CD8-positive, alpha-beta memory T cell (primary cell): ENCODE measurements at places on chromosomes 3 and 15. TPM values are rescaled to one million over a fixed set of nuclear protein-coding genes. Genes with fewer than 3 reads are reported as not detected.

DNA sequence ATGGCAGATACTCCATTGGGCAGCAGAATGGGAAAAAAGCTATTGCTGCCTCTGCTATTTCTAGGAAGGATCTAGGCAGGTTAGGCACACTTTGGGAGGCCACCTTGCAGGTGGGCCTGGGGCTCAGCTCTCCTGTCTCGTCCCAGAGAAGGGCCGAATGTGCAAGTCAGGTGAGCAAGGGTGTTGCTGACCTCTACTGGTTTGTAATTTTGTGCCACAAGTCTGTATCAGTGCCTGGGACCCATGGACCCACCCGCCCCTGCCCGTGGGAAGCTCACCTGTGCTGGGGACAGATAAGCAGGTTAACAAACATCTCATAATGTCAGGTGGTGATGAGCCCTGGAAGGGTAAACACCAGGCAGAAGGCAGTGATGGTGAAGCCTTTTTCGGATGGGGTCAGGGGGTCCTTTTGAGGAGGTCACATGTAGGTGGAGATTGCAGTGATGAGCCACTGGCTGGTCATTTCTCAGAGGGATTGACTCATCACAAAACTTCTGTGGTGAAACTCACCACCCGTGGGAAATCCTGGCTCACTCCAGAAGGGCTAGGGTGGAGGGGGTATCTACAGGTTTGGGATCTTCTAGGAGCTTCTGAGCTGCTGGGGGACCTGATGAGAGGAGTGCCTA, 161.3 kb downstream of the KLF13 start:
- no peak for DNase-seq

DNA sequence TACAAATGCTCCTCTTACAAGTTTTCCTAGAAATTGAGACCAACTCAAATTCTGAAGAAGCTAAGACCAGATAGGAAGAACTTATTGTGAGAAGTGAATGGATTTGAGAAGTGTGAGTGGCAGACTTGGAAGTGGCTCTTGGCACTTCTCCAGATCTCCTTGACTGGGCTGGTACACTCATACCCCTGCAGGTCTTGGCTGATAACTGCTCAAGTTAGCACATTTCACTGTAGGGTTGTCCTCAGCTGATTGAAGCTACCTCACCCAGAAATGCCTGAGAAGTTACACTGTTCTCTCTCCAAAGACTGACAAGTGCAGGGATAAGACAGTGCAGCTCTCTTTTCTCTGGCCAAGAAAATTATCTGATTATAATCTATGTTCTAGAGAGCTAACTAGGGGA, 16.5 kb upstream of the CLDN1 start:
- no peak for DNase-seq

GRCh38 chr15:63679588-63679987, 82.4 kb downstream of the FBXL22 start:
- no peak for DNase-seq

Gene CAND2
- total RNA-seq: 1.0 TPM

- DNase-seq: no peak
Observed at GRCh38 chr3:46661776-46662766, 31.4 kb downstream of the ALS2CL start.

GRCh38 chr3:124277144-124277890, 285.4 kb upstream of the ROPN1 start:
- no peak for DNase-seq

GRCh38 chr3:173933113-173933512, 535.6 kb downstream of the NLGN1 start:
- no peak for DNase-seq

GRCh38 chr15:100763835-100764750, 115.5 kb upstream of the ALDH1A3 start:
- DNase-seq: no peak

DNA sequence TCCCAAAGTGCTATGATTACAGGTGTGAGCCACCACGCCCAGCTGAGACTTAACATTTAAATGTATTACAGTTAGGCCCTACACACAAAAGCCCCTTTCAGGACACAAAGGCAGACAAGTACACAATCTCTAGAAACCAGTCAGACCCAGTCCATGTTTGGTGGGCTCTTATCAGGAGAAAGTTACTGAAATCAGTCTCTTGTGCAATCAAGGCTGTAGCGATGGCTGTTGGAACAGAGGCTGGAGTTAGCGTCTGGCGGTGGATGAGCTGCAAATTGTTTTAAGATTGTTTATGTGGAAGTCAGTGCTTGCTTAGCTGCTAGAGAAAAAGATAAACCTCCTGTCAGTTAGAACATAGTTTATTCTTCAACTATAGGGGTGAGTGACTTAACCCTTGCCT, 89.5 kb upstream of the SNRPN start:
- no peak for DNase-seq

- no peak for DNase-seq
Observed at GRCh38 chr3:46850468-46850779, 12.8 kb downstream of the MYL3 start.

GRCh38 chr3:47421741-47422649, 41.2 kb downstream of the PTPN23 start:
- no peak for DNase-seq

Gene GP5
- total RNA-seq: 0.31 TPM

- no peak for DNase-seq
Observed at GRCh38 chr3:69719587-69720122, 19.6 kb upstream of the MITF start.

- no peak for DNase-seq
Observed at GRCh38 chr3:25283613-25284012, 144.4 kb upstream of the RARB start.

- DNase-seq: no peak
Observed at GRCh38 chr3:69613286-69613685, 126.0 kb upstream of the MITF start.

- no peak for DNase-seq
Observed at GRCh38 chr15:32824777-32825176, 107.0 kb downstream of the GREM1 start.

DNA sequence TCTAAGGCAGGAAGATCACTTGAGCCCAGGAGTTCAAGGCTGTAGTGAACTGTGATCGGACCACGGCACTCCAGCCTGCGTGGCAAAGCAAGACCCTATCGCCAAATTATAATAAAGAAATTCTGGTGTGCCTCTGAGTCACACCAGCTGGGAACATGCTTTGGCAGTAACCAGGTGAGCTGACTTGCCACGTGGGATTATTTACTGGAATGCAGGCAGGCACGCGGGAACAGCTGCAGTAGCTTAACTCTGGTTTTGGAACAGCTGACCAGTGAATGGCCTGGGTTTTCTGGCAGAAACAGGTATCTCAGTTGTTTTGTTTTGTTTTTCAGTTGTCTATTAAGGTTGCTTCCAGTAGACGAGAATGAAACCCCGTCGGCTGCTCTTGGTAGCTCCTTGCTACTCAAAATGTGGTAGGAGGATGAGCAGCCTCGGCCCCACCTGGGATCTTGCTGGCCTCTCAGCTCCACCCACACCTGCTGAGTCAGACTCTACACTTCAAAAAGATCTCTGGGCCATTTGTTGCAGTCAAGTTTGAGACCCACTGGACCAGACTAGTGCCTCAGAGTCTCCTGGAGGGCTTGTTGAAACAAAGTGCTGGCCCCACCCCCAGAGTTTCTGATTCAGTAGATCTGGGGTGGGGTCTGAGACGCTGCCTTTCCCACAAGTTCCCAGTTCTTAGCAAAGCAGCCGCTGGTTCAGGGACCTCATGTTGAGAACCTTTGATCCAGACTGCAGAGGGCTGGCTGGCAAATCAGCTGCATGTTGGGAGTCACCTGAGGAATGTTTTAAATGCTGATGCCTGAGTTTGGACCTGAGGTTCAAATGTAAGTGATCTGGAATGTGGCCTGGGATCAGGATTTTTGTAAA, 26.6 kb downstream of the IDH2 start:
- no peak for DNase-seq

Gene C3orf70
- 0.07 TPM for total RNA-seq

DNA sequence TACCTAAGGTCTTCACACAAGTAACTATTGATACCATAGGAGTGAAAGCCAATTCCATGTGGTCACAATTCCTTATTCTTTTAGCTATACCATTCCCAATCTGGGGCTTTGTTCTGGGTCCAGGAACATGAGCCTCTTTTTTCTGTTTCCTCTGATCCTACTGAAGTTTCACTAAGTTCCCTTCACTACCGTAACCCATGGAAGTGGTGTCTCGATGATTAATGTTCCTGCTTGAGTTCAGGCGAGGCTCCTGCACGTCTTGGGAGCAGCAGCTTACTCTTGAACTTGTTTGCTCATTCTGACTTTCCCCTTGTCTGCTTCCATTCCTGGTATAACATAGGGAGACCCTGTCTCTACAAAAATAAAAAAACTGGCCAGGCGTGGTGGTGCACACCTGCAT, 23.6 kb downstream of the ZNF592 start:
- DNase-seq: no peak

GRCh38 chr15:41799488-41799805, 25.2 kb downstream of the MAPKBP1 start:
- DNase-seq: no peak

DNA sequence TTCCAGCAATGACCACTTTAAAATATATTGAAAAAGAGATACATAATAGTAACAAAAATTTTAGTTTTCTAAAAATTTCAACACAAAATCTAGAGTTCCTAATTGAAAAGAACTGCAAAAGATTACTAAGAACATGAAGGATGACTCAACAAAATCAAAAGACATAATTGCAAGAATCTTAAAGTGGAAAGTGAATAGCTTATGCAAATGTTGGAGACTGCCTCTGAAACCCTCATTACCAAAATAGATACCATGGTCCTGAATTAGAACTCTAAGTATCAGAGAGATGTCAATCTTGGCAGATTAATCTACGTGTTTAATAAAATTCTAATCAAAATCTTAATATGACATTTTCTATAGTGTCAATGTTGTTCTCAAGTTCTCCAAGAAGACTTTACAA, 60.7 kb upstream of the SGO1 start:
- no peak for DNase-seq

Gene SERPINI2
- total RNA-seq: not detected

DNA sequence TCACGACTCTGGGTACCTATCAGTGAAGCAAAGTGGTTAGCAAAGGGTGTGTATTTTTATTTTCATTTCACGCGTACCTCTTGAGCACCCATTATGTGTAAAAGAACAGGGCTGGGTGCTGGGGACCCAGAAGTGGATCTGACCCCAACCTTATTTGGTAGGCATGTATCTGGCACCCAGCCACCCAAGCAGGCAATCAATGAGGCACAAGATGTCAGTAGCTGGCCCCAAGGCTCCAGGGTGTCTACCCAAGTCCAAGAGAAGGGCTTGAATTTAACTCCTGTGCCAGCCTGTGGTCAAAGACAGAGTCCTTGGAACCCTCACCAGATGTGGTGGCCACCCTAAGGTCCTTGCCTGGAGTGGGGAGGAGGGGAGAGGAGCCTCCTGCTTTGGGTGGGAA, 5.7 kb downstream of the PLEKHO2 start:
- DNase-seq: no peak

DNA sequence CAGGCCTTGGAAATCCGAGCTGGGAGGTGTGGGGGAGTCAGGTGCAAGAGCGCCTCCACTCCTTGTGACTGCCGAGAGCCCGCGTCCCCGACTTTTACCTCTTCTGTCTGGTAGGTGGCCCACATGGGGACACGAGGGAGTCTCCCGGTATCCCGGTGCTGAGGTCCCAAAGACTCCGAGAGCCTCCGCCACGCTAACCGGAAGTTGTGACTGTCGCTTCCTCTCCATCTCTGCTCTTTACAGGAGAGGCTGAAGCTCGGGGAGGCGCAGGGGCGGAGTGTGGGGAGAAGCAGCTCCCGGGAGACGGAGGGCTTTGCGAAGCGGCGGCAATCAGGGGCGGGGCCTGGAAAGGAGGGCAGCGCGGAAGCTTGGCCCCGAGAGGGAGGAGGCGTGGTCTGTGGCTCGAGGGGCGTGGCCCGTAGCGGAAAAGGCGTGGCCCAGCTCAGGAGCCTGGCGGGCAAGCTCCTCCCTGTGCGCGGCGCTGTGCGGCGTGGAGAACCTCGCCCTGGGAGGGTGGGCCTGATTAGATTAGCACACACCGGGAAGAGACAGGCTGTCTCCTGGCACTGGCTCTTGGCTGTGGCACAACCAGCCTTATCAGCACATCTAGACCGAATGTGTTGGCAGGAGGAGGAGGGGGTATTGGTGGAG, 143.9 kb downstream of the GABRB3 start:
- DNase-seq: no peak

GRCh38 chr3:52844290-52844975, 9.6 kb upstream of the MUSTN1 start:
- DNase-seq: no peak

GRCh38 chr15:60379525-60380274, 18.1 kb downstream of the ANXA2 start:
- DNase-seq: no peak

Gene PIF1
- 14.6 TPM for total RNA-seq

- no peak for DNase-seq
Observed at GRCh38 chr3:13684350-13684749, 135.4 kb downstream of the FBLN2 start.

Gene TRH
- not detected for total RNA-seq

DNA sequence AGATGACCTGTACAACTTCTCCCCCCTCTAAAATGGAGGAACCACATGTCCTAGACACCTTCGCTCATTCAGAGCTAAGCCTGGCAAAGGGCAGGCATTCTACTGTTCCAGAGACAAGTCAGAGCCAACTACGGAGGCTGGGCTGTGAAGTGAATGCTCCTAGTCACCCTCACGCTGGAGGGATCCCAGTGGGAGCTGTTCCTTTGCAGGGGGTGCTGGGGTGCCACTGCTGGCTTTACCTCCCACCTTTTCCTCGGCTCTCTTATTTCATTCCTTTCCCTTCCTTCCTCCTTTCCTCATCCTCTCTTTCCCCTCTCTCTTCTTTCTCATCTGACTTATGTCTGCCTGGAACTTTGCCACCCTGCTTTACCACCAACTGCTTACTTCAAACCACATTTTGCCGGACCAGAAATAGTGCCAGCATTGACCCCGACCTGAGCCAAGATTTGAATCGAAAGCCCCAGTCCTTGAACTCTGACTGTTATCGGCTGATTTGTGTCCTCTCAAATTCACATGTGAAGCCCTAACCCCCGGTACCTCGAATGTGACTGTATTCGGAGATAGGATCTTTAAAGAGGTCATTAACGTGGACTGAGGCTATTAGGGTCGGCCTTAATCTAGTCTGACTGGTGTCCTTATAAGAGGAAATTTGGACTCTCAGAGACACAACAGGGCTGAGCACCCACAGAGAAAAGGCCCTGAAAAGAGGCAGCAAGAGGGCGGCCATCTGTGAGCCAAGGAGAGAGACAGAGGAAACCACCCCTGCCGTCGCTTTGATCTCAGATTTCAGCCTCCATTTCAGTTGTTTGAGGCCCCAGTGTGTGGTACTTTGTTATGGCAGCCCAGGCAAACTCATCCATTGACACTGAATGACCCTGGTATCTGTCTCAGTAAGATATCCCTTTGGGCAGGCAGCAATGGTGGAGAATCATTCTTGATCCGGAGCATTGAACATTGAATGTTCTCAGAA, 31.3 kb upstream of the TBC1D21 start:
- DNase-seq: no peak

GRCh38 chr15:58459045-58459444, 27.3 kb downstream of the LIPC start:
- no peak for DNase-seq

Gene GASK1A
- total RNA-seq: not detected

- DNase-seq: no peak
Observed at GRCh38 chr3:129308636-129309035, 30.0 kb downstream of the HMCES start.

Gene ZWILCH
- total RNA-seq: 43.8 TPM

- DNase-seq: no peak
Observed at GRCh38 chr15:60683156-60683555, 204.2 kb upstream of the ICE2 start.

GRCh38 chr3:49512781-49513355, 41.4 kb upstream of the BSN start:
- no peak for DNase-seq
